ENCODE measurements at places on chromosomes 4 and X.

- DNase-seq = no peak
Measured at GRCh38 chrX:72023071-72023470, 108.6 kb downstream of the RTL5 start.

GRCh38 chrX:96098471-96098870 is 586.2 kb upstream of the DIAPH2 start:
- no peak for DNase-seq

GRCh38 chrX:74835566-74835965 is 89.7 kb downstream of the NEXMIF start:
- peak; percentile 7 for DNase-seq

DNA sequence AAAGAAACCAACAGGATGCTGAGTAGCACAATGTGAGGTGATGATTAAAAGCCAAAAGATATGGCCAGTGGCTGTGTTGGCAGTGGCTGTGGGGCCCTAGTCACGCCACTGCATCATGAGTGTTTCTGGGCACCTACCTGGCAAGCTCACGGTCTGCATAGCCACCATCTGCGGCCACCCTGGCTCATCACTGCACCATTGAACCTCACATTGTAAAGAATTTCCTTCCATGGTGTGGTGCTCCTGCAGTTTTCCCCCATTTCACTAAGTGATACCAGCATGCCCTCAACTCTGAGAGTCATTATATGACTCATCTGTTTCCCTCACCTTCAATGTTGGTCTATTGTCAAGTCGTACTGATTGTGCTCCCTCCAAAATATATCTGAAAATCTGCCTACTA is 45.5 kb upstream of the CLNK start:
- no peak for DNase-seq

- DNase-seq = no peak
Measured at GRCh38 chr4:154958621-154959358, 177.7 kb downstream of the RBM46 start.

DNA sequence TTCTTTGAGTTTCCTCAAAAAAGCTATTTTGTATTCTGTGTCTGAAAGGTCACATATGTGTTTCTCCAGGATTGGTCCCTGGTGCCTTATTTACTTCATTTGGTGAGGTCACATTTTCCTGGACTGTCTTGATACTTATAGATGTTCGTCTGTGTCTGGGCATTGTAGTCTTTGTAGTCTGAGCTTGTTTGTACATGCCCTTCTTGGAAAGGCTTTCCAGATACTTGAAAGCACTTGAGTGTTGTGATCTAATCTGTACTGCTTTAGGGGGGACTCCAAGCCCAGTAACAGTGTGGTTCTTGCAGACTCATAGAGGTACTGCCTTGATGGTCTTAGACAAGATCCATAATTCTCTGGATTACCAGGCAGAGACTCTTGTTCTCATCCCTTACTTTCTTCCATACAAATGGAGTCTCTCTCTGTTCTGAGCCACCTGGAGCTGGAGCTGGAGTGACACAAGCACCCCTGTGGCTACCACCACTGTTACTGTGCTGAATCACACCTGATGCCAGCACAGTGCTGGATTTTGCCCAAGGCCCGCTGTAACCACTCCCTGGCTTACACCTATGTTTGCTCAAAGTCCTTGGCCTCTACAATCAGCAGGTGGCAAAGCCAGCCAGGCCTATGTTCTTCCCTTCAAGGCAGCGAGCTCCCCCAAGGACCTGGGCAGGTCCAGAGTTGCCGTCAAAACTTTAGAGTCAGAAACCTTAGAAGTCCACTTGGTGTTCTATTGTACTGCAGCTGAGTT is 72.3 kb upstream of the EFHC2 start:
- DNase-seq = no peak

- DNase-seq = no peak
Measured at GRCh38 chrX:19673375-19674040, 158.2 kb upstream of the MAP3K15 start.

DNA sequence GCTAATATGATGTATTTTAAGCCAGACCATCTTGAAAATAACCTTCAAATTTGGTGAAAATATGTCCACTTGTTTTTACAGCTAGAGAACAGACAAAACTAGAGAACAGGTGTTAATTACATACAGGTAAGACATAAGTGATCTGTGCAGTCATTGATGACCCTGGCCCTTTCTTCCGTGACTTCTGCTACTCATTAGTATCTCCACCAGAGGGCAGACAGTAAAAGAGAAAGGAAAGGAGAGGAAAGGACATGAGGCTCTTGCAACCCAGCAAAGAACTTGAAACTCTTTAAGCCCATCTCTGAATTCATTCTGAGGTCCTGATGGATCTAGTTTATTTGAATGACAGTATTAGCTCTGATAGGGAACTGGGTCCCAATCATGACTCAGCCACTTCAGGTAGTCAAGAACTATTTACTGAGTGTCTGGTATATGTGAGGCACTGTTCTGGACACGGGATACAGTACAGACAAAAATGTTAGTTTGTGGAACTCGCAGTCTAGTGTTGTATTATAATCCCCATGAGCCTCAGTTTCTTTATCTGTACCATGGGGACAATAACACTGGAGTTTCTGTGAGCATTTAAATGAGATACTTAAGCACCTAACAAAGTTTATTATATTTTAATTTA is 121.0 kb upstream of the TEX13D start:
- peak; percentile 66 for DNase-seq

DNA sequence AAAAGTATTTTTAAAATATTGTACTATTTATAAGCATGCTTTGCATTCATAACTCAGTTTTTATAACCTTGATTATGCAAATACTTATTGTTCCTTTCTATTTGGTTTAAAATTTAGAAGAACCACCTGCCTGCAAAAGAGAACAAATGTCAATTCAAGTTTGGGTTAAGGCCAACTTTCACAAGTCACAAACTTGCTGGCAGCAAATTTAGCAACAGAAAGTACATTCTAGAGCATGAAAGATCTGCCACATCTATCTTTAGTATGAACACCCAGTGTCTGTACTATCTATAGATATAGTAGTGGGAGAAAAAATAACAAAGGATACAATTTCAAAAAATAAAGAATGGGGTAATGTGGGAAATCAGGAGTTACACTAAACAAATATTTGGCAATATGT is 1014.2 kb downstream of the C4orf33 start:
- DNase-seq = no peak

DNA sequence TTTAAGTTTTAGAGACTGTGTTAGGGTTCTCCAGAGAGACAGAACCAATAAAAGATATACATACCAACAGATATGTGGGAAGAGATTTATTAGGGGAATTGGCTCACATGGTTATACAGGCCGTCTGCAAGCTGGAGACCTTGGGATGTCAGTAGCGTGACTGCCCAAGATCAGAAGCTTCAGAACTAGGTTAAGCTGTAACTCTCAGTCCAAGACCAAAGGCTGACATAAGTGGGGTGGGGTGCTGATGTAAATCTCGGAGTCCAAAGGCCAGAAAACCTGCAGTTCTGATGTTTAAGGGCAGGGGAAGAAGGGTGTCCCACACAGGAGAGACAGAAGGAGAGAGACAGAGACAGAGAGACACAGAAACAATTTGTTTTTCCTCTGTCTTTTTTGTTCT is 10.5 kb downstream of the CLDN34 start:
- no peak for DNase-seq

DNA sequence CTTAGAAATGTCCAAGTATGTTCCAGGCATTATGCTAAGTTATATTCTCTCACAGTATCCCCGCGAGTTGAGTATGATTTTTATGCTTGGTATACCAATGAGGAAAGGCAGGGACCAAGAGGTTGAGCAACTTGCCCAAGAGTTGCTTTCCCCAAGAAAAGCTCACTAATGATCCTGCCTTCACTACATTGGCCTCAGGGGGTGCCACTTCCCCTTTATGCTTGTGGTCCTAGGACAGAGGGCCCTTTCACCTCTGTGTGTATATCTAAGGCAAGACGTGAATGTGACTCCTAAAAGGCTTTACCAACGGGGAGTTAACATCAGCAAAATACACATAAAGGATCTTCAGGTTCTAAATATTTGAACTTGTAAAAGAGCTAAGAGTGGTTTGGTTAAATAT is 164.4 kb upstream of the CPEB2 start:
- DNase-seq = no peak

DNA sequence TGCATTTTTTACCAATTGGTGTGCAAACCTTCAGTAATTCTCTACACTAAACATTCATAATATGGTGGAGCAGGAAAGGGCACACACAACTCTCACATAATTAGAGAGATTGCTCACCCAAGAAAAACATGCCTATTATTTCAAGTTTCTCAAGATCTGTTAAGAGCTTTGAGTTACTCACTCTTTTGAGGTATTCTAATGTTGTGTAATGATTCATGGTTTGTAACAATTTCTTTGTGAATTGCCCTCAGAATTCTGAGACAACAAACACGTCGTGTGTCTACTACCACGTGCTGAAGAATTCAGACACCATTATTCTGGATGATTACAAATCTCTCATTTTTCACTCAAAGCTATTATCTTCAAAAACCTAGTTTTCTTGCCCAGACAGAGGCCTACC is 82.8 kb downstream of the PDGFC start:
- DNase-seq = no peak

- DNase-seq = no peak
Measured at GRCh38 chr4:38202242-38202641, 242.0 kb downstream of the PTTG2 start.

- no peak for DNase-seq
Measured at GRCh38 chrX:101676571-101676970, 16.9 kb upstream of the ARMCX2 start.

DNA sequence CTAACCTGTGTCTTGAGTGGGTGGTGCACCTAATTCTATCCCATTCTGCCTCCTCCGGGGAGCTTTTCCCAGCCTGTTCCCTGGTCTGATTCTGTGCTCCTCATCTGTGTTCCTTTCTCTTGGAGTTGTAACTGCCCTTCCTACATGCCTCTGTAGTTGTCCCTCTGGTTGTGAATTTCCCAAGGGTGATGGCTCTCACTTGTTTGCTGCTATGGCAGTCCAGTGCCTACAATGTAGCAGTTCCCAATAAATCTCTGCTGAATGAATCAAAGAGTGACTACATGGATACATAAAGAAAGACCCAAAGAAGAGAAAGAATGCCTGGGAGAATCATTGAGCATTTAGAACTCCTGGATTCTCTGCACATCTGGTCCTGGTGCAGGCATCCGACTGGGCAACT is 141.6 kb downstream of the HS3ST1 start:
- DNase-seq = no peak

- no peak for DNase-seq
Measured at GRCh38 chr4:15878011-15878410, 60.5 kb downstream of the FGFBP1 start.
